ENCODE measurements at places on chromosomes 2 and 18.

DNA sequence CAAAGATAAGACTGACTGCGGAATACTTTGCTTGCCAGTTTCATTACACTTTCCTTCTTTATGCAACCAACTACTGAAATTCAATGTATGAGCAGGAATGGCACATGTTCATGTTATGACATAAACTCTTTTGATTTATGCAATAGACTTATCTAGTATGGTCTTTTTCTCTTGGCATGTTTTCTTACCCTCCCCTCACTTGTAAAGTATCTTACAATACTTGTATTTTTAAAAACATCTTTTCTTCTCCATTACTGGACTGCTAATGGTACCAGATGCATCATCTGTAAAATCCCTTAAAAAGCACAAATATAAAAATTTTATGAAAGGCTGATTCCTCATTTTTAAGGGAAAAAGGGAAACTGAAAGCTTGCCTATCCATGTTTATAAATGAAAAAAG lies 373.8 kb downstream of the ZEB2 start:
- no peak for DNase-seq

GRCh38 chr18:43539862-43540261 lies 262.6 kb upstream of the SYT4 start:
- no peak for DNase-seq

DNA sequence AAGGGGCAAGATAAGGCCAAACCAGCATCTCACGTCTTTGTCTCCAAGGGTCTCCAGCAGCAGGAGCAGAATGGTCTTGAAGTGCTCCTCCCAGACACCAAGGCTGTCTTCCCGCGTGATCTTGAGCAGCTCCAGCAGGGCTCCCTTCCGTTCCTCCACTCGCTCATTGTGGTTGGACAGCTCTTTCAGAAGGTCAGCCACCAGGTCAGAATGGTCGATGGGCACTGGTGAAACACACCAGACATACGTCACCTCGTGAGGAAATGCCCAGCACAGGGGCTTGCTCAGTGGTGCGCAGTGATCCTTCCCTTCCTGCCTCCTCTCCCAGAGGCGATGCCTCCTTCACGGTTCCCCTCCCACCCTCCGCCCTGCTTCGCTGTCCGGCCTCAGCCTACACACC lies 80.1 kb upstream of the TFCP2L1 start:
- no peak for DNase-seq

- no peak for DNase-seq
Observed at GRCh38 chr2:119283873-119284331, 60.3 kb downstream of the STEAP3 start.

DNA sequence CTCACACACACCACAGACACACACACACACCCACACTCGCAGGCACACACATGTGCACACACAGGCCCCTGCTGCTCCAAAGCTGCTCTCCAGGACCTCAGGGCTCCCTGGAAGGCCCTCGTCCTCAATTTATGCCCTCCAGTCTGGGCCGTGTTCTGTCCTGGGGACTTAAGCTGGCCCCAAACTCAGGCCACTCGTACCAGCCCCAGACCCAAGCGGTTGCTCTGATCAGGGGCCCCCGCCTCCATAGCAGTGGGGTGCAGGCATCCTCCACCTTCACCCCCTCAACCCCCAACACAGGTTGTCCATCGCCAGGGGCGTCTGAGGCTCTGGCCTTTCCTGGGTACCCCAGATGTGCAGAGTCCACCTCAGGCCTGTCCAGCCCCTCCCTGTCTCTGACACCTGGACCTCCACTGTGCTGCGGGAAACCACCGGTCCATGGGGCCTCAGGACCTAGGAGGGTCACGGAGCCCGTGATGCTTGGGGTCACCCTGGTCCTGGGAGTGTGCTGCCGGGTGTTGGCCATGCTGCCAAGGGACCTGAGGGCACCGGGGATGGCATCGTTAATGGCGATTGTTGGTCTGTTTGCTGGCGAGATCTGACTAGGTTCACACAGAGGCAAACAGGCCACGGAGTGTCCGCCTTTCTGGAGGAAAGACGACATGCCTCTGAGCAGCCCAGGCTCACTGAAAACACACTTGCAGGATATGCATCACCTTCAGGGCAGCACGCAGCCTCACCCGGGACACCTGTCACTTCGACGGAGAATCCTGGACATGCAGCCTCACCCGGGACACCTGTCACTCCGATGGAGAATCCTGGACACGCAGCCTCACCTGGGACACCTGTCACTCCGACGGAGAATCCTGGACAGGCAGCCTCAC lies 155.6 kb downstream of the NDUFA10 start:
- DNase-seq = no peak

GRCh38 chr18:8741117-8741516 lies 35.8 kb downstream of the MTCL1 start:
- DNase-seq = no peak

- DNase-seq = no peak
Observed at GRCh38 chr2:15782769-15783294, 157.5 kb upstream of the MYCN start.

DNA sequence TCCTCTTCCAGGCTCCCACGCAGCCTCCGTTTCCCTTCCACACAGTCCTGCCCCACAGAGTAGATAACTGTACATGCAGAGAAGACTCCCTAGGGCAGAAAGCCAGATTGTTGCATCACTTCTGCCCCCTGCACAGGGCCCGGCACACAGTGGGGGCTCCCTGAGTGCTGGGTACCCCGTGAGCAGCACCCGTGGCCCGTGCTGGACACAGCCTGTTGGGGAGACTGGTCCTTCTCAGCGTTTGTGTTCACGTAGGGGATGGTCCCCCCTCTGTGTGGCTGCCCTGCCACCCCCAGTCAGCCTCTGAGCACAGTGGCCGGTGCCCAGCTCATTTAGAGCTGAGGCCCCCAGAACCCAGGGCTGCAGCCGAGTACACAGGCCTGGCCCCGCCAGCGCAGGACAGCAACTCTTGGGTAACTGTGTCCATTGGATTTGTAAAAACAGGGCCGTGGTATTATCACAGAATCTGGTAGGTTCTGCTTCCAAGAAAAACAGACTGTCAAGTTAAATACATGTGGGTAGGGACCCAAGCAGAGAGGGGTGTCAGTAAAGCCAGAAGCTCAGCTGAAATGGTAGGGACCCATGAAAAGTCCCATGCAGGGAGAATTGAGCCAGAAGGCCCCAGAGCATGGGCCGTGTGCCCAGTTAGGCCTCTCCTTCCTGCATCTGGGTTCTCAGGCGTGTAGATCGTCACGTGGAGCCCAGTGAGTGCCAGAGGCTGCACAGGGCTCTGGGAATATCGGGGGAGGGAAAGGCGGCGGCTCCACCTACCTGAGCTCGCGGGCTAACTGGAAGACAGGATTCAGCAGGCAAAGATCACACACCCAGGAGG lies 257.3 kb downstream of the ATAD2B start:
- DNase-seq = no peak

GRCh38 chr2:71478806-71479205 lies 25.4 kb downstream of the DYSF start:
- no peak for DNase-seq

- no peak for DNase-seq
Observed at GRCh38 chr2:164761737-164762460, 79.7 kb downstream of the COBLL1 start.

GRCh38 chr2:130963196-130963848 lies 126.6 kb downstream of the ARHGEF4 start:
- DNase-seq = no peak

- DNase-seq = no peak
Observed at GRCh38 chr18:56019156-56019555, 431.2 kb upstream of the TCF4 start.

GRCh38 chr18:64148988-64149387 lies at the start of gene LINC00305:
TSS of gene LINC00305 (minus strand) at chr18:64149088.
- no peak for DNase-seq

DNA sequence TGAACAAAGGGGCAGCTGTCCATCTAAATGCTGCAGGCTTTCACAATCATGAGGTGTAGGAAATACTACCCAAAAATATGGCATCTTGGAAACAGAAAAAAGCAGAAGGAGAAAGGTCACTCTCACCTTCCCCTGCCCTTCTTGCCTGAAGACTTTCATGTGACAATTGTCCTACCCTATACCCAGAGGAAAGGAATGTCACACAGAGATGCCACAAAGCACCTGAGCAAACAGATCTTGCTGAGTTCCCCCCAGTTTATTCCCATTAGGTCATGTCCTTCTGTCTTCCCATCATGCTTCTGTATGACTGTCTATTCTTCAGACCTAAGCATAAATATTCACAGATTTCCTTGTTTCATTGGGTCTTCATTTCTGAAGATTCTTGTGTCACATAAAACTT lies 116.6 kb upstream of the MSH6 start:
- no peak for DNase-seq

- no peak for DNase-seq
Observed at GRCh38 chr2:102387763-102388546, 32.4 kb downstream of the IL18R1 start.

GRCh38 chr2:52532956-52533355 lies 1234.6 kb upstream of the CHAC2 start:
- DNase-seq = no peak

DNA sequence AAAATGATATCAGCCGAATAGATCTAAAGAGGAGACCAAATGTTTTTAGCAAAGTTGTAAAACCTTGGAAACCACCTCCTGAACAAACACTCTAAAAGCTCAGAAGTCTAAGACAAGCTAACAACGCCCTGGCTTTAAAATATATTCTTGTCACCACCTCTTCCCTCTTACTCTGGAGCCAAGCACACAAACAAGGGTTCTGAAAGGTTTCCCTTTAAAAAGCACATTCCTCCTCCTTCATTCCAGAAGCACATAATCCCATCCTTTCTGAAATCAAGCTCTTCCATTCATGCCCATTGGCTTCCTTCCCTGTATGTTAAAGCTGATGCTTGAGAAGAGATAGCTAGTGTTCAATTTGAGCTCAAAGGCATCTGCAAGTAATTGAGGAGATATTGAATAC lies 382.0 kb downstream of the LNPK start:
- DNase-seq = no peak

DNA sequence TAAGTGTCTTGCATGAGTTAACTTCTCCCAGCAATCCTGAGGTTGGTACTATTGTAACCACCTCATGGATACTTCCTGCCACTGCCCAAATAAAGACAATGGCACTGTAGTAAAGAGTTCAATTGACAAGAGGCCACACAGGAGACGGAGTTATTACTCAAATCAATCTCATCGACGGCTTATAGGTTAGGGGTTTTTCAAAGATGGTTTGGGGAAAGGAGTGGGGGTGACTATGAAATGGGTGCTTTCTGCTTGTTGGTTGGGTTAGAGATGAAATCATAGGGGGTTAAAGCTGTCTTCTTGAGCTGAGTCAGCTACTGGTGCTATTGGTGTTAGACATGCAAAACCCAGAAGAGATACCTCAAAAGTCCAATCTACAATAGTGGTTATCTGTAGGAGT lies 1258.0 kb upstream of the ZEB2 start:
- no peak for DNase-seq

DNA sequence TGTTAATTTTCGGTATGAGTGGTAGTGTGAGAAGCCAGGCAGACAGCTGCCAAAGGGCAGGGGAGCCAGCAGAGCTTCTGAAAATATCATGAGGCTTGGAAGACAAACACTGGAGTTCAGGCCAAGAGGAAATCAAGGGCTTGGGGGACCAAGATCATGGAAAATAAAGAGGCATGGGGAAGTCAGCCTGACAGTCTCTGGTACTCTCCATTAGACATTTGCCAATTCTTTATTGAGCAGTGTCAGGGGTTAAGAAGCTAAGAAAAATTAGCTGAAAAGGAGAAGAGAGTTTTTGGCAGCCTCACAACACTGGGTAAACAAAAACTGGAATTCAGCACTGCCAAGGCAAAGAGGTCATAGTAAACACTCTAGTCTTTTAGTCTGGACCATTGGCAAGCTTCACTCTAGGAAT lies 612.7 kb downstream of the EPHA4 start:
- DNase-seq = no peak

DNA sequence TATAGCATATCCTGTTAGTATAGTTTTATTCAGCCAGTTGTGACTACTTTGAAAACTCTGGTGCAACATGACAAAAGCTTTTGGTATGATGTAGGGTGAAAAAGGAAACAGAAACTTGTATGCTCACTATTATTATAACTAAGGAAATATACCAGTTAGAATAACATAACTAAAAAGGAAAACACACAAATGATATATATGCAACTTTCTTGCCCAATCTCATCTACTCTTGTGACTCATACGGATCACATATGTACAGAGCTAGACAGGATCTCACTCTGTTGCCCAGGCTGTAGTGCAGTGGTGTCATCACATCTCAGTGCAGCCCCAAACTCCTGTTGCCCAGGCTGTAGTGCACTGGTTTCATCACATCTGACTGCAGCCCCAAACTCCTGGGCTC lies 12.4 kb upstream of the TLK1 start:
- DNase-seq = no peak

- no peak for DNase-seq
Observed at GRCh38 chr2:159285929-159286708, at the start of gene WDSUB1. TSS of gene WDSUB1 (minus strand) at chr2:159286703. CDS start at chr2:159283069, 3,634 bp downstream.

- DNase-seq = no peak
Observed at GRCh38 chr18:54323970-54324369, 33.7 kb downstream of the STARD6 start.

DNA sequence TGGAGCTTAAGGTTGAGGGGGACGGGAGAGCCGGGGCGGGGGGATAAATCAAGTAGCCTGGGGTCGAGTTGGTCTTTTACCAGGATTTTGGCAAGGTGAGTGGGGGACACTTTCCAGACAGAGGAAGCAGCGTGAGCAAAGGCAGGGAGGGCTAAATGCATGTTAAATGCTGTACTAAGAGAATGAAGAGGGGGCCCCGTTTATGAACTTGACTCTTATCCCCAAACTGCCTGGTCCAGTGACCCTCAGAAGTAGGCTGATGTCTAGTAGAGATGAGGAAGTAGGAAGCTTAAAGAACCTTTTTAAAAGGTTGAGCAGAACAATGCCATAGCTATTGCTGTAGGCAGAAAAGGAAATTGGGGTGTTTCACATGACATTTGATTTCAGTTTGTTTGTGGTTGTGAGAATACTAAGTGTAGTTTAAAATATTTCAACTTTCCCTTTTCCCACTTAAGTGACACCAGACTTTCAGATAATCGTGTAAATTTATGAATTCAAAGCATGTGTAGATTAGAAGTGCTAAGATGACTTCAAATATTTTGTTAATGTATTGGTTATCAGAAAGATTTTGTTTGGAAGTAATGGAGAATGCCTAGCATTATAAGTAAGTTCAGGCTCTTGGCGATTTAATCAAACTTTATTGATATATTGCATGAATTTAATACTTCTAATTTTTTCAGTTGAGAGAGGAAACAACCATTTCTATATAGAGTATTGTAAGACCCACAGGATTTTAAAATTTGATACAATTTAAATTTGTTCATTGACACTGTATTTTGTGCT lies 1.8 kb downstream of the REL start:
- no peak for DNase-seq

GRCh38 chr18:33135951-33136660 lies 304.4 kb downstream of the CCDC178 start:
- DNase-seq = no peak
